ENCODE measurements at places on chromosomes 5 and 9. TPM values are rescaled to one million over a fixed set of nuclear protein-coding genes. Genes with fewer than 3 reads are reported as not detected.

- no peak for DNase-seq
These were observed 230.8 kb downstream of the ENC1 start for GRCh38 chr5:74409712-74410111.

OMD gene
- polyA plus RNA-seq: not detected

DNA sequence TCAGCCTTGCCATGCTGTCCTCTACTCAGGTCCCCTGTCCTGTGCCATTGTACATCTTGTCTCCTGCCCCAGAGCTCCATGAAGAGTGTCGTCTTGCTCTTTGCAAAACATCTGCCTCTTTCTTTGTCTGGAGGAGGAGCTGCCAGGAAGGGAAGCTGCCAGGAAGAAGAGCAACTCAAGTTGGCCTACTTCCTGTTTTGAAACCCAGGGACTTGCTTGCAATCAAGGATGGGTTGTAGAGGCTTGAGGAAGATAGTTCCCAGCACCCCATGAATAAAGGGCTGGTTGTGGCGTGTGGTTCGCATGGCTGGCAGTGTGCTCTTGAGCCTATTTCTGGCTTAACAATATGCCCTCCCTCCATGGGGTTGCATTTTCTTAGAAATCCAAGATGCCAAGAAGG is 53.0 kb upstream of the CPEB4 start:
- DNase-seq: no peak

DNA sequence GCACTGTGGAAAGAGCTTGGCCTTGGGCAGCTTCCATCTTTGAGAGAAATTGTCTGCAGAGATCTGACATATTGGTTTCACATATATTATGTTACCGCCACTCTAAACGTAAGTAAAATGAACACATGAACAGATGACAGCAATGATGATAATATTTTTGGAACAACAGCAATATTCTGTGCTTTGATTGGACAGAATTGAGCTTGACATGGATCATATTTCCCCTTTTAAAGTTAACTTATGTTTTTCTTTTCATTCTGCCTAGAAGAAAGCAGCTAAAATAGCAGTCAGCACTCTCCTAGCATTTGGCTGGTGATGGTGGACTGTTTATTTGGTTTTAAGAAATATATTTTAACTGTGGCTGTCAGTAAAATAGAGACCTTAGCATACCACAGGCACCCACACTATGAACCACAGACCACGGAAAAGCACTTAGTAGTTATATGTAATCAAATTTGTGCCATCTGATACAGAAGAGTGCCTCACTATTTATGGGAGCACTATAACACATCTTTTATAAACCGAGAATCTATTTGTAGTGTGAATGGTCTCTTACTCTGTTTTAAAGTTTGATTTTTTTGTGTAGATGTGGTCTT is 1.8 kb upstream of the CFAP95 start:
- no peak for DNase-seq

Data from small intestine (tissue), 16 donors.